ENCODE measurements at places on chromosomes 13 and 19.
A peak's percentile ranks its signal among the peaks of the same experiment; 100 is the strongest.

DNA sequence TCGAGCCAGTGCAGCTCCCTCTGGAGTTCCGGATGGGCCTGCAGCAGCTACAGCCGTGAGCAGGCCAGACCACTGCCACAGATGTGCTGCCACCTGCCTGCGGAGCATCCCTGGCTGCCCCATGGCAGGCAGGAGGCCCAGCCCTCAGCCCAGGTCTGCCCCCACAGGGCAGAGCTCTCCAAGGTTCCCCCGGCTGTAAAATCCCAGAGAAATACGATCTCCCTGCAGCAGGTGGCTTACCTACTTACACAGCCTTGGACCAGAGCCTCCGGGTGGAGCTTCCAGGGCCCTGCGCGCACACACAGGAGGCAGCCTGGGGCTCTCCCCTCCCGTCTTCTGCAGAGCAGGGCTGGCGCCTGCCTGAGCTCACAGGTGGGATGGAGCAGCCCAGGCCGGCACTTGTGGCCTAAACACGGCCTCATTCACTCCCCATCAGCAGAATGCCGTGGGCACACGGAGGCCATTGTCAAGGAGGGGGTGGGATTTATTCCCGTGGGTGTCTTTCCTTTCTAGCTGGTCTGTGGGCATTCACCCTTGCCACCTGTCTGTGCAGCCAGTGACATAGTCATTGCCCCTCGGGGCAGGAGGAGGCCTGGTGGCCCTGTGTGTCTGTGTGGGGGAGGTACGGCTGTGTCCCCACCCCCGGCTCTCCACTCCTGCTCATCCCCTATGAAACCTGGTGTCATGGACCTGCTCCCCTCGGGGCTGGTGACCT, 118.0 kb downstream of the KDM4B start:
- no peak for DNase-seq

GRCh38 chr13:73876323-73876722, 257.9 kb downstream of the KLF12 start:
- no peak for DNase-seq

DNA sequence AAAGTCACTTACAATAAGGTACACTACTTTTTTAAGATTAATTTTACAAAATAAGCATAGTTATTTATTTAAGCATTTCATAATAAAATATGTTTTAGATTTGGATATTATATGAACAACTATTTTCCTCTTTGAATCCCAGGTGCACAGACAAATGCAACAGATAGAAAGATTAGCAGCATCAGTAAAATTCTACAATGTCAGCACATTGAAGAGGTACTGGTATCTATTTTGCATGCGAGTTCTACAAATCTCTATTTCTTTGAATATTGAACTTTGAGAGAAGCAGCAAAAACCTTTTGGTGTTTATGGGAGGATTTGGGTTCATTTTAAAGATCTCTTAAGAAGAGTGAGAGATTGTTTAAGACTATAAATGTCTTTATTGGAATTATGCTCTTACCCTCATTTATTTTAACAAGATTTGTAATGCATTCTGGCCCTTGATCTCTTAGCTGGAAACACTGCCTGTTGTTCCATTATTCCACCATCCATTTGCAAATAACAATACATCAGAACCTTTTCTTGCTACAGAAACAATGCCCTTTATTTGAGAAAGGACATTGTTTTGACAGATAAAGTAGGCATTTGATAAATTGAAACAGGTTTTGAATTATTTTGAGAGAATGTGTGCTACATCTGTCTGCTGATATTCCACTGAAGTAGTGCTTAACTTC, 558.8 kb upstream of the KLHL1 start:
- DNase-seq, result no peak

DNA sequence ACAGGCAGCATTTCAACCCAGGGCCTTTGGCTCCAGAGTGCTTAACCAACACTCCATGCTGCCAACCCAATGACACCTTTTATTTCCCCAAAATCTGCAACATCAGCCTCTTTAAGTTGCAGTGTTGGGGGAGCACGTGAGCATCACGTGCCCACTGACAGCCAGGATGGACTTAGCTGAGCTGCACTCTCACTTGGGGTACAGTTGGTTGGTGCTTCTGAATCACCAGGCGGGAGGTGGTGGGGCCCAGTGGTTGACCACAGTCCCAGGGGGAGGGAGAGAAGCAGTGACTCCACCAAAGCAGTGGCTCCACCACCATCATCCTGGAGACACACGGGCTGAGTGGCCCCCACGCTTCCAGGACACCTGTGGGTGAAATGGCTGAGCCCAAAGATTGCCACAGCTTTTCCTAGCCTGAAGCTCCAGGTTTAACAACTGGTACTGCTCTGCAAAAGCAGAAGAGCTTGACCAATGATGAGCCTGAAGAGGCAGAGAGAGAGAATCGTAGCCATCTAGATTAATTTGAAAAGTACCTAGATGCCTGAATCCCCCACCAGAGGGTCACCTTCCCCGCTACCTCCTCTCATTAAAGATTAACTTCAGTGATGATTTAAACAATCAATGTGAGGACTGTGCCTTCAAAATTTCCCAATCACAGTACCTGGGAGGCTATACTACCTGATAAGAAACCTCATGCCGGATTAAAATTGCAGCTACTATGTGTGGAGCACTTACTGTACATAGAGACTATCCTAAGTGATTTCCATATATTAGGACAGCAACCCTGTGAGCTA, 193.8 kb downstream of the FOXO1 start:
- no peak for DNase-seq

GRCh38 chr13:95181586-95181985, 119.7 kb downstream of the ABCC4 start:
- no peak for DNase-seq

- DNase-seq, result no peak
These were observed at the start of gene ARHGEF18 for GRCh38 chr19:7348587-7349230. Gene ARHGEF18, plus strand, starts transcription at chr19:7348937. Its CDS starts 13,954 bp downstream, at chr19:7362891.

- no peak for DNase-seq
These were observed 27.3 kb downstream of the TMEM255B start for GRCh38 chr13:113786262-113786841.

DNA sequence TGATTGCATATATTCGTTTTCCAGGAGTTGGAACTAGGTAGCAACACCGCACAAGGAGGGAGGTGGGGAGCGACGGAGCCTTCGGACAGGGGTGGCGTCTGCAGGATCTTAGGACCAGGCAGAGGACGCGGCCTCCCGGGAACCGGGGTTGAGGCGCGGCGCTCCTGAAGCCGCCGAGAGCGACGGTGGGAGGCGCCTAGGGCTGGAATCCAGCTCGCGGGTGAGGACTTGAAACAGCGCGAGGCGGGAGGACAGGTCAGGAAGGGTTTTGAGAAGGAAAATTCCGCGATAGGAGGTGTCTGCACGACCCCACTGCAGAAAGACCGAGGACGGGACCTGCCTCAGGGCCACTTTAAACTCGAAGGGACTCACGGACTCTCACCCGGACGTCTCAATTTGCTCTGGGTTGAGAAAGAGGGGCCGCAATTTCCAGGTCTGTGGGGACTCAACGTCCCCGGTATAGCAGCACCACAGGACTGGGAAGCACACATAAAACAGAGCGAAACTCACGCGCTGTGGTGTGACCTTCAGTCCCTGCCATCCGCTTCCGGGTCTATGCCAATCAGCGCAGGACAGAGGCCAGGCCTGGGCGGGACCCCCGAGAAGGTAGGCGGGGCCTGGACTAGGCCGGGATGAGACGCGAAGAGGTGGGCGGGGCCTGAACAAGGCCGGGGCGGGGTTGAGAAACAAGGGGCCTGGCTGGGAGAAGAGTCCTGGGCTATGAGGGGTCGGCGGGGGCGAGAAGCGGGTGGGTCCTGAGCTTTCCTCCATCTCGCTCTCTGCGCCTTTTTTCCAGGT, at the start of gene ZNF320:
Gene ZNF320 (minus strand): TSS at position 498 of the 798 bp plus-strand sequence. CDS start 7,380 bp downstream, outside the sequence.
- peak; percentile 72 for DNase-seq

DNA sequence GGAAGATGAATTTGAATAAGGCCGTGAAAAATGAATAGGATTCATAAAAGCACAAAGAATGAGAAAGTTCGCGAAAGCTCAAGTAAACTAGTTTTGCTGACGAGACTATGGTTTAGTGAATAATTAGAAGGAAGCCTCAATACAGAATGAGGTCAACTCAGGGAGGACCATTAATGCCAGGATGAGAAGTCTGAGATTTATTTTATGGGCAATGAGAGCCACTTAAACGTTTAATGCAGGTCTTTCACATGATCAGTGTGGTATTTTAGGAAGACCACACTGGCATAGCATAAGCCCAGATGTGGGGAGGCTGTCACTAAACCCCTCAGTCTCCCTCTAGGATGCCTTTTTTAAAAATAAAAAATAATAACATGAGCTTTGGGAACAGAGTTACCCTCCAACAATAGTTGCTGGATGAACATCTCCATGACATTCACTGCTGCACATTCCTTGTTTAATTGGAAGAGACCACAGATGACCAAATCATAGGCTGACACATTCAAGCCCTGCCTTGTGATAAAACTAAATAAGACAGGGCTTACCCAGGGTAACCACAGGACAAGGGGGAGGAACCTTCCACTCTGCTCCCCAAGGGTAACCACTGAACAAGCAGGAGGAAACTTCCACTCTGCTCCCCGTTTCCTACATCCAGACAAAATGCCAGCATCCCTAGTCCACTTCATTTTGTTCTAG, 43.6 kb upstream of the LSM14A start:
- no peak for DNase-seq

GRCh38 chr19:17703824-17704463, 15.3 kb upstream of the MAP1S start:
- DNase-seq, result peak; percentile 63

DNA sequence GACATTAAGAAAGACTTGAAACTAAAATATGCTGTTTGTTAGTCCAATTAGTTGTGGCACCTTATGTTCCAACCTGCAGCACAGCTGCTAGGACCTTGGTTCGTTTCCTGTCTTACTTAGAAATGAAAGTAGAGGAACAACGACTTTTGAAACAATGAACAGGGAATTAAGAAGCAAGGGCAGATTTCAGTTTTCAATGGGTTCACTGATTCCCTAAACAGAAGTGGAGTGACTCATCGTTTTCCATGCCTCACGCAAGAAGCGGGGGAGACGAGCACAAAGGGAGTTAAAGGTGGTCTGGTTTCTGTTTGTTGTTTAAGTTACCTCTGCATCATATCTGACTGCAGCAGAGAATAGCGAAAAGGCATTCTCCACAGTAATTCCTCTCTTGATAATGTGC, 44.8 kb downstream of the PHF11 start:
- DNase-seq, result no peak

DNA sequence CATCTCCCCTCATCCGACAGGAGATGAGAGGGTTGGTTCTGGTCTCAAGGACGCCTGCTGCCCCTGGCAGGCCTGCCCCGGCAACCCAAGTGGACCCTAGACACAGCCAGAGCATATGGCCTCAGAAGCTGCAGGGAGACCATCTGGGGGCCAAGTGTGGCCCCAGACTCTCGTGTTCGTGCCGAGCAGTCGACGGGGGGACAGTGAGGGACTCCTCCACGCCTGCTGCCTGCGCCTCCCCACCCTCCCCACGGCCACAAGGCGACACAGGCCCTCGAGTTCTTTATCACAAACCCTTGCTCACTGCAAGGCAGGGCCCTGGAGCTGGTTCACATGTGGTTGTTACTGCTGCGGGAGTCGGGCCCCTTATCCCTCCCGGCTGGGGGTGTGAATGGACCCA, 9.3 kb downstream of the CAPS start:
- no peak for DNase-seq

DNA sequence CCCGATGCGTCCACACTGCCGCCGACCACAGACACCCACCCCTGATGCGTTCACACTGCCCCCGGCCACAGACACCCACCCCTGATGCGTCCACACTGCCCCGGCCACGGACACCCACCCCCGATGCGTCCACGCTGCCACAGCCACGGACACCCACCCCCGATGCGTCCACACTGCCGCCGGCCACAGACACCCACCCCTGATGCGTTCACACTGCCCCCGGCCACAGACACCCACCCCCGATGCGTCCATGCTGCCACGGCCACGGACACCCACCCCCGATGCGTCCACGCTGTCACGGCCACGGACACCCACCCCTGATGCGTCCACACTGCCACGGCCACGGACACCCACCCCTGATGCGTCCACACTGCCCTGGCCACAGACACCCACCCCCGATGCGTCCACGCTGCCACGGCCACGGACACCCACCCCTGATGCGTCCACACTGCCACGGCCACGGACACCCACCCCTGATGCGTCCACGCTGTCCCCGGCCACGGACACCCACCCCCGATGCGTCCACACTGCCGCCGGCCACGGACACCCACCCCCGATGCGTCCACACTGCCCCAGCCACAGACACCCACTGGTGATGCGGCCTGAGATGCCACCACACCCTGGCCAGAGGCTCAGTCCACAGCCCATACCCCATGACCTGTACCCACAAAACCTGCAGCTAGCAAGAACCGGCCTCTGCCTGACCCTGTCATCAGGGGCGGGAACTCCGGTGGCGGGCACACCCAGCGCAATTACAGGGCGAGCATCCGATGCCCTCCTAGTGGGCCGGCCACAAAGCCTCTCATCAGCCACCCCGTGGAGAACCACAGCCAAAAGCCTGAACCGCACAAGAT, 28.4 kb downstream of the RASA3 start:
- DNase-seq, result no peak

- DNase-seq, result no peak
These were observed 774 bp downstream of the ALDH16A1 start for GRCh38 chr19:49453757-49454240.

GRCh38 chr19:32020538-32020937, 324.9 kb upstream of the ZNF507 start:
- no peak for DNase-seq

DNA sequence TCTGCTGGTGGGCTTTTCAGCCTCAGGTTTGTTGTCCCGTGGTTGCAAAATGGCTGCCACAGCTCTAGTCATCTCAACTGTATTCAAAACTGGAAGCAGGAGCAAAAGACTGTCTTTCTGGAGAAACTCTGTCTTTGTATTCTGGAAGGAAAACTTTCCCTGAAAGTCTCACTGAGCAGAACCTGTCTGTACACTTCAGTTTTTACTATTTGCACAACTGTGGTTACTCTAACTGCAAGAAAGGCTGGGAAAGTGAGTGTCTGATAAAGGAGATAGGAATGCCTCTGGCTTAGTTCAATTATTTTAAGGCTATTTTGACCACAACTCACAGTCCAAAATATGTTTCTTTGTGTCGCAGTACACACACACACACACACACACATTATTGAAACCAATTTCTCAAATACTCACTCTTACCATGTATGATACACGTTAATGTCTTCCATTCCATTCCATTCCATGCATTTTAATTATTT, 49.7 kb upstream of the EHD2 start:
- DNase-seq, result no peak

DNA sequence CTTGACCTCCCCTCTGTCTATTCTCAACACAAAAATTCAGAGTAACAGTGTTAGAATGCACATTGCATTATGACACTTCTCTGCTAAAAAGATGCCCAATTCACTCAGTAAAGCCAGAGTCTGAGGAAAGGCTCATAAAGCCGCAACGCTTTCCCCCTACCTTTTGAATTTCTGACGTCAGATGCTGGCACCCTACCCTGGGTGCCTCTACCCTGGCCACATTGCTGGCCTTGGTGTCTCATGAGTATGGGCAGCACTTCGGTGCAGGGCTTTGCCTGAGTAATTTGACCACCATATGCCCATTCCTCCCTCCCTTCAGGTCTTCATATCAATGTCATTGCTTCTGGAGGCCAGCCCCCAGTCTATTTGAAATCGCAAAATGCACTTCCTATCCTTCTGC, 229.3 kb downstream of the MYO16 start:
- DNase-seq, result no peak
